Activated T-cell treated with anti-CD3 and anti-CD28 coated beads for 24 hours (primary cell): ENCODE measurements at places on chromosomes 16 and 17.
A peak's percentile ranks its signal among the peaks of the same experiment; 100 is the strongest.

GRCh38 chr17:2704890-2705248, 6.7 kb downstream of the CLUH start:
- DNase-seq: no peak

GRCh38 chr16:5046914-5047313, 13.2 kb upstream of the NAGPA start:
- DNase-seq: no peak

GRCh38 chr16:87701078-87701460, 64.7 kb downstream of the KLHDC4 start:
- no peak for DNase-seq

DNA sequence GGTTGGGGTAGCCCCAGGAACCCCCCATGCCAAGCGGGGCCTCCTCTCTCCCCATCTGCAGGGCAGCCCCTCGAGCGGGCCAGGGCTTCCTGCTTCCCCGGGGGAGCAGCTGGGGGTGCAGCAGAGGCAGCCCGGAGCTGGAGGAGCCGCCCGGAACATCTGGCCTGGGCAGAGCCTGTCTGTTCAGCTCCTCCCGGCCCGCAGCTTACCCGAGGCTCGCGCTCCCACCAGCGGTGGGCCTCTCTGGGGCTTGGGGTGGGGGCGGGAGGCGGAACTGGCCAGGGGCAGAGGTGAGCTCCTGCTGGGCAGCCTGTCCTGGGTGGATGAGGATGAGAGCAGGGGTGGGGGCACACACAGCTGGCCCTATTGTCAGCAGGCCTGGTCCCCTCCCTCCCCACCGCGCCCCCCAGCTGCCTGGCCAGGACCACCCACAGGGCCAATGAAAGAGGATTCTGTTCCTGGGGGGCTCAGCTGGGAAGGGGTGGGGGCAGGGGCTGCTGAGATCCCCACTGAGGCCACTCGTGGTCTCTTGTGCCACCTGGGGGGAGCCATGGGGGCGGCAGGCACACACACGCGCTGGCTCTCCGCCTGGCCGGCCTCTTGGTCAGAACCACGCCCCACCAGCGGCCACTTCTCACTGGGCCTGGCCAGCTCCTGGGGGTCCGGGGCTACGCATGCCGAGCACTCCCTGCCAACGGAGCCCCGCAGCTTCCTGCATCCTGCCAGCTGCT, 34.7 kb downstream of the BAHCC1 start:
- DNase-seq: no peak

DNA sequence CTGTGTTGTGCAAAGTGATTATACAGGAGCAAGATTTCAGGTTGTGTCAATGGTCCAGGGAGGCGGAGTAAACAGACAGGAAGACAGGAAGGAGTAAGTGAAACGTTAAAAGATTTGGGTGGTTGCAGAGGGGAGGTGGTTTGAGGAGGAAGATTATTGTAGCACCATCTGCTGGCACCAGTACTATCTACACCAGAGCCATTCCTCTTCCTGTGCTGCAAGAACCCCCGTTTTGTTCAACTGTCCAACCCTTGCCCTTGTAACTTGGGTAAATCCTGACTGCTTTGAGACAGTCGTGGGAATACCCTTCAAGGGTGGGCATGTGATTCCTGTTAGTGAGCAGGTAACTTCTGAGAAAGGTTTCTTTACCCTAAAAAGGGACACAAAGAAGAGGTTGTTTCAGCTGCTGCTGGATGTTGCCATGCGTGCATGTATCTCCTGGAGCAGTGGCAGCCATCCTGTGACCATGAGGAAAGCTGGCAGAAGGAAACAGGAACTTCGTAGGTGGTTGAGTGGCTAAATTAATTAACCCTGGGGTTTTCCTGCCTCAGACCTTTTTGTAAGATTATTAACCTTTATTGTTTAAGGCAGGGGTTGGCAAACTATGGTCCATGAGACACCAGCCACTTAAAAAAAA, 124.1 kb downstream of the PRKCA start:
- peak; percentile 17 for DNase-seq

- DNase-seq: no peak
Measured at GRCh38 chr16:4682084-4682591, 11.2 kb upstream of the NUDT16L1 start.

DNA sequence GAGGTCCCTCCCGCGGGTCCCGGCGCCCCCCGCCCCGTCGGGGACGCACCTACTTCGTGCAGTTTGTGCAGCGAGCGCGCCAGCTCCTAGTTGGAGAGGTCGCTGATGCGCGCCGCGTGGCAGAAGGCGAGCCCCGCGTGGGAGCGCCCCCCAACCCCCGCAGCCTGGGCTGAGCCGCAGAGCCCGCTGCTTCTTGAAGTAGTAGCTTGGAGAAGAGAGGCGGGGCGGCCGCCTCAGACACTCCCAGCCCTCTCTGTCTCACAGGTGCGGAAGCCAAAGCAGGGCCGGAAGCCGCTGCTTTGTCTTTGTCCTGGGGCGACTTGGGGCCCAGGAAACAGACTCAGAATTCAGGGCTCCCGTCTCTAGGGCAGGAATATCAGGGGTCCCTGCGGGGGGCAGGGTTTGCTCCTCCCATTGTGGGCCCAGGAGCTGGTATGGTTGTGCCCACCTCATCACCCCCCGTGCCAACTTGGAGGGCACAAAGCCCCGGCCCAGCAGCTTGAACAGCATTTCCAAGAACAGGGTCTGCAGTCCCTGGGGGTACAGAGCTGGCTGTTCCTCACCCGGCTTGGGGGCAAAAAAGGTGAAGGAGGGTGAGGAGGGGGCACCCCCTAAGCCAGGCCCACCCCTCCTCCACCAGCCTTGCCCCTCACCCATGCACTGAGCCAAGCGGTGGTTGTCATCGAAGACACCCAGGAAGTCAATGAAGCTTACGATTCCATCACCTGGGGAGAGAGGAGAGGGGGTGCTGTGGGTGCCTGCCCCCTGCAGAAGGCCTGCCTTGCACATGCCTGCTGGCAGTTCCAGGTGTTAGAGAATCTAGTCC, 13.5 kb downstream of the SPATA32 start:
- DNase-seq: no peak

DNA sequence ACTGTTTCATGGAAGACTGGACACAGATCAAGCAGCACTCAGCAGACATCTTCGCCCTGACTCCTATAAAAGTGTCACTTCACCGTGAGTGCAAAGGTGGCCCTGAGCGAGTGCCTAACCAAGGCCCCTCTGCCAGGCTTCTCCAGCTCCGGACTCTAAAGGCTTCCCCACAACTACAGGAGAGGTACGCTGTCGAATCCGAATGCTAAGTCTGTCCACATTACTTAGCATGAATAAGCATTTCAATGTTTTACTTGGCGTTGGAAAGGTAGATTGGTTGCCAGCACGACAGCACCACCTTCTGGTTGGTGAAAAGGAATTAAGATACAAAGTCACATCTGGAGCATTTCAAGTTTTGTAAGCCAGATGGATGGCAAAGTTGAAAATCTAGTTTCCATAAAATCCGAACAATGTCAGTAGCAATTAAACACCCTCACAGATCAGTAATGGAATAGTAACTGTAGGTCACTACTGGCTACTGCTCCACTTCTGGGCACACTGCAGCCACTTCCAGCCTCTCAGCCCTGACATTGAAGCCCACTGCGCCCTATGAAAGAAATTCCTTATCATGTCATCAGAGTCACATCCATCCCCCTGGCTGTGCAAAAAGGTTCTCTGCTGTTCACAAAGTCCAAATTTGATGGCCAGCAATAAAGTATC, 100.9 kb downstream of the PARN start:
- DNase-seq: peak; percentile 30

DNA sequence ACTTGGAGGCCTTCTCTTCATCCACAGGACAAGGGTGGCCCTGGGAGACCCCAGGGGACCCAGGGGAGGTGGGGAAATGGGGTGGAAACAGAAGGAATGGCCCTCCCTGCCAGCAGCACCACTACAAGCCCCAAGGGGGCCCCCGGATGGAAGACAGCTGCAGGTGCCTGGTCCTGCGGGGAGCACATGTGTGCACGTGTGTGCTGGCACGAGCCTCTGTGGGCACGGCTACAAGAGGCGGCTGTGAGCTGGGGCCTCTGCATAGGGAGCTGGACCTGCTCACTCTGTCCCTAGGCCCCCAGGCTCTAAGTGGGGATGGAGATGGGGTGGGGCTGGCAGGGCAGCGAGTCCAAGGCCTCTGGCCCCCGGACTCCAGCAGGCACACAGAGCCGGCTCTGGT, 13.2 kb upstream of the AATK start:
- DNase-seq: no peak

- DNase-seq: no peak
Measured at GRCh38 chr16:88697831-88698615, 8.2 kb downstream of the RNF166 start.

GRCh38 chr16:4003166-4003565, 113.1 kb downstream of the ADCY9 start:
- no peak for DNase-seq

DNA sequence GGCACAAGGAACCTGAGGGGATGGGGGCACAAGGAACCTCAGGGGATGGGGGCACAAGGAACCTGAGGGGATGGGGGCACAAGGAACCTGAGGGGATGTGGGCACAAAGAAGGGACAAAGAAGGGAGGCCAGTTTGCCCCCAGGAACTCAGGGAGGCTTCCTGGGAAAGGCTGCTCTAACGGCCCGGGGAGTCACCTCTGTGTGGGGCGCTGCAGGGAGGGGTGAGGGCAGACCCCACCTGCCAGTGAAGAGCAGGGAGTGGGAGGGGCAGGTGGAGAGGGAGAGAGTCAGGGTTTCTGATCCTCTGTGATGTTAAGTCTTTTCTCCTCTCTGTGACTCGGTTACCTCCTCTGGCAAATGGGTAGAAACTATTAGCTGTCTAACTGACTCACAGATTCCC, 57.7 kb downstream of the TIMM22 start:
- DNase-seq: no peak

- DNase-seq: no peak
Measured at GRCh38 chr17:19274893-19275292, 37.7 kb downstream of the EPN2 start.

GRCh38 chr17:82079001-82079677, 13.5 kb upstream of the DUS1L start:
- DNase-seq: no peak

DNA sequence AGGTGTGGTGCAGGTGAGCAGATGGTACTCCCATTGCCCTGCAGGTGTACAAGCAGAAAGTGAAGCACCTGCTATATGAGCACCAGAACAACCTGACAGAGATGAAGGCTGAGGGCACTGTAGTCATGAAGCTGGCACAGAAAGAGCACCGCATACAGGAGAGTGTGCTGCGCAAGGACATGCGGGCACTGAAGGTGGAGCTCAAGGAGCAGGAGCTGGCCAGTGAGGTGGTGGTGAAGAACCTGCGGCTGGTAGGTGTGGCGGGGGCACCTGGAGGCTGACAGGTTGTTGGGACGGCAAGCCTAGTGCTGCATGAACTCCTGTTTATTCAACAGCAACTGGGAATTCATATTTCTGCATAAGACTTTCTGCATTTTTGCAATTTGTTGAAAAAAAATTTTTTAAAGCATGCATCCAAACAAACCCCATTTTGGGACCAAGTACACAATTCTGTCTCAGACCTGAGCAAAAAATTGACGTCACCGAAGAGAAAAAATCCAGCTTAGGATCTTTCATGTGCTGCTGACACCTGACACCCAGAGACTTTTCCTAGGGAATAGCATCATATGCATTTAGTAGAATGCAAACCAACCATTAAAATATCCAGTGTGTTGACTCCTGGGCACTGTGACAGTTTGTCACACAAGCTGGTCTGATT, 13.5 kb upstream of the DBNDD1 start:
- DNase-seq: no peak

DNA sequence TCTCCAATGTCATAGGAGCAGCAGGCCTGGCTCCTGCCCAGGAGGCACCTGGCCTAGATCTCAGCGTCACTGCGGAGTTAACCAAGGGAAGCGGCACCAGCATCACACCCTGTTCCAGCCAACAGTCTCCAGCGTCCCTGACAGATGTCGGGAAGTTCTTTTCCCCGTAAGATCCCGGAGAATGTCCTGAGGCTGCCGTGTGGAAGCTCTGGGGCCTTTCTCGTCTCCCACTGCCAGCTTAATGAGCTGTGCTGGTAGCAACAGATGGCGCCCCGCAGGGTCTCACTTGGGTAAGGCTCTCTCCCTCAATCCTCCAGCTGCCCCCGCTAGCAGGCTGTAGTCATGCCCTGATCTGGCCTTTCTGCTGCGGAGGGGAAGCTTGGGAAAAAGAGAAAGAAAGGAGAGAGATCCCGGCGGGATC, 57.5 kb downstream of the MARCHF10 start:
- no peak for DNase-seq

DNA sequence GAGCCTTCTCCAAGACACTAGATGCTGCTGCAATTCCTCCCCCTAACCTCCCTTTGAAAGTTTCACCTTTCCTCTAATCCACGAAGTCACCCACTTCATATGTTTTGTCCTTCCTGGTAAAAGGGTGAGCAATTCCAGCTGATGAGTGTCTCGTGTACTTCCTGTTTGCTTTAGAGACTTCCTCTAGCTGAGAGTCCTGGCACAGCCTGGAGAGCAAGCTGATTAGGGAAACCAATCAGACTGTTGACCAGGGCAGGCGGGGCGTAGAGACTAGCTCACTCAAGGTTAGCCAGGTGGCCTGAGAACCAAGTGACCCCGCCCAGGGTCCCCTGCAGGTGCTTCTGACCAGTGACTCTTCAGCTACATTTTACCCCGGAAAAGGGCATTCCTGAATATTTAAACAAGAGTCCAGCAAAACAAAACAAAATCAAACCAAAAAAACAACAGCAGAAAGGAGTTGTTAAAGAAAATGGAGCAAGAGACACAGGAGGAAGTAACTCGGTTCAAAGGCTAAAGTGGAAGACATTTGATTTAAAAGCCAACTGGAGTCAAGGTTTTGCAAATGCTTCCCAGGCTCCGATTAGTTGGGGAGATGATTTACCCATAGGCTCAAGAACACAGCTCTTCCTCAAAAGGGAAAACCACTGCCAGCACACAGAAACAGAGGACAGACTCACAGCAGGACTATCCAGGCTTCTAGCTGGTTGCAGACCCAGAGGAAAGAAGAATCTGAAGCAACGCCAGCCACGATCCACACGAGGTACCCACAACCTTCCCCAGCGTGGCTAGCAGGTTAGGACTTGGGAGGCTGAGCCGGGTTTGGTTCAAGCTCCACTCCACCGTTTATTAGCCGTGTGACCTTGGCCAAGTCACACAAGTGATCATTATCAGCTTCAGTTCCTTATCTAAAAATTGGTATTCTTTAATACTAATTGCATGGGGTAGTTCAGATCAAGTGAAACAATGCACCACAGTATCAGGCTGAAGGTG, 13.4 kb downstream of the HSPB9 start:
- DNase-seq: no peak
